ENCODE measurements at places on chromosomes 1 and 21.

- DNase-seq: no peak
Observed at GRCh38 chr1:44151332-44151731, 9.9 kb upstream of the KLF18 start.

GRCh38 chr1:15797614-15798390 lies 9.6 kb downstream of the UQCRHL start:
- DNase-seq: no peak

- no peak for DNase-seq
Observed at GRCh38 chr1:208038303-208038702, 127.4 kb upstream of the CD34 start.

DNA sequence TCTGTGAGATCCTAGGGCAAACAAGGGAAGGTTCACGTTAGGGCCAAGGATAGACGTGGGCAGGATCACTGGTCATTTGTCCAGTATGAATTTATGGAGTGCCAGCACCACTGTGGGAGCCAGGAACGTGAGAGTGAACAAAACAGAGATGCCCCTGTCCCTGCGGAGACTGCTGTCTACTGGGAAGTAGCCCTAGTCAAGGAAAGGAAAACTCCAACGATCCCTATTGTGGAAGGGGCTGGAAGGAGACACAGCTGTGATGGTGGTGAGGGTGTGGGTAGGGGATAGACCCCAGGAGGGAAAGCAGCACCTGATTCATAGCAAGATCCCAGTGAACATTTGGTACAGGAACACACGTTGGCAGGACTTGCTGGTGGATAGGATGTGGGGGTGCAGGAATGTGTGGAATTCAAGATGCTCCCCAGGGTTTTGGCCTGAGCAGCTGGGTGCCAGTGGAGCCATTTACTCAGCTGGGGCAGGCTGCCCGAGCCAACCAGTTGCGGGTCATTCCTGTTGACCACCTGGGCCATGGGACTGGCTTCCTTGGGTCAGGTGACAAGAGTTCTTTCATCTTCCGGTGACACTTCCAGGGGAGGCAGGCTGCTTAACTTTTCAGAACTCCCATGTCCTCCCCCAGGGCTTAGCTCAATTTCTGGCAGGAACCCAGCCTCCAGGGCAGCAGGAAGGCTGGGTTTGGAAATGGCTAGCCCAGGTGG lies 1.2 kb upstream of the ATP13A2 start:
- no peak for DNase-seq

- DNase-seq: no peak
Observed at GRCh38 chr1:226519716-226520598, 28.6 kb upstream of the STUM start.

GRCh38 chr1:192088496-192088895 lies 69.8 kb upstream of the RGS18 start:
- no peak for DNase-seq

- no peak for DNase-seq
Observed at GRCh38 chr1:69847670-69848069, 279.9 kb downstream of the LRRC7 start.

DNA sequence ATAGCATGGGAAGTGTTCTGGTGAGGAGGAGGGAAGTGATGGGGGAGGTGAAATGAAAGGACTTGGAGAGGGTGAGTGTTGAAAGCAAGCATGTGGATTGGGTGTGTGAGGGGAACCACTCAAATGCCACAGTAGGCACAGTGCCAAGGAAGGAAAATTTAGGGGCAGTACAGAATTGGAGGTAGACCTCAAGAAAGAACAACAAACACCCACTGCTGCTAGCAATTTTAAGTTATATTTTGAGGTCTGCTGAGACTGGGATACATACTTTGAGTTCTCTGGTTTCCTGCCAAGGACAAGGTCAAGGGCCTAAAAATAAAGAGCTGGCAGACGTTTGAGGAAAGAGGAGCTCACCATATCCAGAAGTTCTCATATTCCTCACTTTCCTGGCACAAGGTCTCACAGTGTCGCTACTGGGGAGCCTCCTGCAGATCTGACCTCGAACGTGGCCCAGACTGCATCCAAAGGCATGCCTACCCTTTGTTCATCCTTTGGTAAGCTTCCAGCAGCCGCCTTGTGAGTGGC lies 104.0 kb downstream of the BRINP2 start:
- no peak for DNase-seq

- DNase-seq: no peak
Observed at GRCh38 chr1:198749279-198749678, 110.4 kb downstream of the PTPRC start.

GRCh38 chr21:34924771-34925419 lies 124.2 kb downstream of the RUNX1 start:
- no peak for DNase-seq

DNA sequence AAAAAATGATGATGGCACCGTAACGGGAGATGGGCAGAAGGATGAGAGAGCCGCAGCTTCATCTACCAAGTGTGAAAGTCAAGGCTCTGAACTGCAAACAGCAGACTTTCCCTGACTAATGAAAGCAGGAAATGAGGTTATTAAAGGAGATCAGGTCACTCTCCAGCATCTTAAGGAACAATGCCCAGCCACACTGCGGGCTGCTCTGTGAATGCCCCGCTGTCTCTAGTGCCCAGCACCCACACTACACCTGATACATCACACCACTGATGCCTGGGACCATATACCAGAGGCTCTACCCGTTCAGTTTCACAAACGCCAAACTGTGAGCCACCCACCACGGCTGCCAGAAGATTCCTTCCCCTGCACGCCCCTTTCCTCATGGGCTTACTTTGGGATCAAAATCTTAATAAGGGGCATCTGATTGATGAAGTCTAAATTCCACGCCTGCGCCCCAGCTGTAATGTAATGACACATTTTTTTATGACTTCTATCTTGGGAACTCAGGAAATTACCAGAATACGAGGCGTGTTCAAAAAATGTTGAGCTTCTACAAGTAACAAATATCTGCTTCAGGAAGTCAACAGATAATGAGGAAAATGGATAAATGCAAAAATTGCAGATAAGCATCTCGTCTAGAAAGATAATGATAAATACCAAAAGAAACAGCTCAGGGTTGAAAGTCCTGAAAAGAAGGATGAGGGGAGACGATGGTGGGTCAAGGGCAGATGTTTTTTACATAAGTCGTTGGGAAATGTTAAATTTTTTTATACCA lies 72.0 kb downstream of the MIS18A start:
- no peak for DNase-seq

DNA sequence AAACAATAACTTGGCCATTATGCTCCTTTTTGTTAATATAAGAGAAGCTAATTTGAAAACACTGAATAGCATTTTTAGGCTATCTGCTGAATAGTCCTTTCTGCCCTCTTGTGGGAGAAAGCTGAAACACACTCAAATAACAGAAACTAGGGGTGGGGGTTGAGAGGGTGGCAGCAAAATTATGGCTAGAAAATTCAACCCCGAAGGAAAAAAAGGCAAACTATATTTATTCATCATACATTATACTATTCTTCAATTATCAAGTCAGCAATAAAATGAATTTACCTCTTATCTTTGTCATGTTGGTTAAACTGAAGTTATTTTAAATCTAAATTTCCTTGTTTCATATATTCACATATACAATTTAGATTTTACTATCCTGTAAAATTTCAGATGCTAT lies 255.9 kb downstream of the FAF1 start:
- DNase-seq: peak; percentile 6

DNA sequence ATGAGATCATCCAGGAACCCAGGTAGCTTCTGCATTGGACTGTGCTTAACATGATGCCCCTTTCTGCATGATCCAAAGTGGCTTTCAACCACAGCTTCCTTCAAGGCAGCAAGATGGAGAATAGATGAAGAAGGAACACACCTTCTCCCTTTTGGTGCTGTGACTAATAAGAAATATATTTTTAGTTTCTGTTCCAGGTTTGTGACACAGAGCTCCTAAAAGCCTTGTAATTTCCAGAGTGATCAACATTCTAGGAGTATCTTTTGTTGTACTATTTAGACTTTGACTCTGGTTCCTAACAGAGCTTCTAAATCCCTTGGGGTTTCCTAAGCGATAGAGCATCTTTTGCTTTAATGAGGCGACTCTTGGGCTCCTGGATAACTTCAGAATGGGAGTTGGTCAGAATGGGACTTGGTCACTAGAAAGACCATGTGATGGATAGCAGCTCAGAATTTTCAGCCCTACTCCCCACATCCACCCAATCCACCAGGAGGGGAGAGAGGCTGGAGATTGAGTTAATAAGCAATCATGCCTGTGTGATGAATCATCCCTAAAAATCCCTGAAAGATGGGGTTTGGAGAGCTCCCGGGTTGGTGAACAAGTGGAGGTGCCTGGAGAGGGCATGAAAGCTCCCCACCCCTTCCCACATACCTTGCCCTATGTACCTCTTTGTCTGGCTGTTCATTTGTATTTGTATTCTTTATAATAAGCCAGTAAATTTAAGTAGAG lies 134.8 kb downstream of the FGGY start:
- DNase-seq: no peak

DNA sequence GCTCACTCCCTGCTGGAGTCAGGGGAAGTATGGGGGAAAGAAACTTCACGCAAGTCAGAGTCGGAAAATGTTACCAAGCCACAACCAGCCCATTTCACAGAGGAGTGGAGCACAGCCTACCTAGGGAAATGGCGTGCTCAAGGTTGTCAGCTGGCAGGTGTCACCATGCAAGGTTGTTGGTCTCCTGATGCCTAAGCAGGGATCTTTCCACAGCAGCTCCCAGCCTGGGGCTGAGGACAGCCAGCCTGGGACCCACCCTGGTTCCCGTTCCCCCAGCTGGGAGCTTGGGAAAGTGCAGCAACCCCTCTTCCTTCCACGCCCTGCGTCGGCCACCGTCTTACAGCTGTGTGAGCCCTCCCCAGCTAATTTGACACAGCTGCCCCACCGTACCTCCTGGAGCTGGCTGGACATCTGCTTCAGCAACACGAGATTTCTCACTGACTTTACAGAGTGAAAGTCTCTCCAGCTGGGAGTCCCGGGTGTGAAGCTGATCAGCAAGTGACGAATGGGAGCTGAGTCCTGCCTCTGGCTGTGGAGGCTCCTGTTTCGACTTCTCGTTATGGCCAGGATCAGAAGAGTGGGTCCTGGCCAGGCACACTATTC lies 224.6 kb upstream of the RAB4A start:
- DNase-seq: no peak

GRCh38 chr1:151372058-151372934 lies at the start of gene SELENBP1:
Gene SELENBP1 (minus strand): TSS chr1:151372705. CDS start chr1:151372641, 64 bp downstream.
- DNase-seq: peak; percentile 48

DNA sequence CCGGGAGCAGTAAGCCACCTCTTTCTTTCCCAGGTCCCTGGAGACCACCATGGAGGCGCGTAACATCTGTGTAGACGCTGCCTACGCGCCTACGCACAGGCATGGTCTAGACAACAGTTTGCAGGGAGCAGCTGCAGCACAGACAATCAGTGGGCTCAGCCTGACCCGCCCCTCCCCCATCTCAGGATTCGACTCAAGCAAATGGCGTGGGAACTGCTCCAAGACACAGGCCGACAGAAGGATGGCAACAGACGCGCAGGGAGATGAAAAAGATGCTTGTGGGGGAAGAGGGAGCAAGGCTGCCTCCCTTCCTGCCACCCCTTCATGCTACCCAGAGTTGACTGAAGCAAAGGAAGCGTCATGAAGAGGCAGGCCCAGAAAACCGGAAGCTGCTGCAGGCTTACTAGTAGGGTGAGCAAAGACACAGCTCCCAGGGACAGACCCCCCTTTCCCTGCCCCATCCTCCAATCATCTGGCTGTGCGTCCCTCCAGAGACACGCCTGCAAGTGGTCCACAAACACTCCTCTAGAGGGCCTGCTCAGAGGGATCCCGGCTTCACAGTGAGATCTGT lies 19.5 kb downstream of the STK40 start:
- DNase-seq: peak; percentile 88

DNA sequence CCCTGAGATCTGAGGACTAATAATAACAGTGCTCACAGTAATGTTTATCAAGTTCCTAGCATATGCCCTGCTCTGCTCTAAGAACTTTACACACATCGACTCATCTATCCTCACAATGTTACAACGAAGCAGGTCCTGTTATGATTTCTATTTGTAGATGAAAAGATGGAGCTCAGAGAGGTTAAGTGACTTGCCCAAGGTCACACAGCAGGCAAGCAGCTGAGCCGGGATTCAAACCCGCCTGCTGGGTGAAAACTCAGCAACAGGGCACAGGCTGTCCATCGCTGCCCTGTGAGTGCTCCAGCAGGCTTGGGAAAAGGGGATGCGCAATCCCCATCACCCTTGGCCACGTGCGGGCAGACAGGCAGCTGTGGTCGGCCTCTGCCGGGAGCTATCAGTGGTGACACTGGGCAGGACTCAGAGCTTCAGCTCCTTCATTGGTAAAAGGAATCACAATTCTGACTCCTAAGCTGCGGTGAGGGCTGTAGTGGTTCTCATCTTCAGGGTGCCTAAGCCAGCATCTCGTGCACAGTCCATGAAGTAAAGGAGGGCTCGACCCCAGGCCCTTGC lies 173.3 kb upstream of the KLHDC7A start:
- no peak for DNase-seq

- DNase-seq: peak; percentile 62
Observed at GRCh38 chr1:110433803-110434202, 17.1 kb upstream of the PROK1 start.

GRCh38 chr1:82388679-82389078 lies 587.9 kb downstream of the ADGRL2 start:
- peak; percentile 10 for DNase-seq

DNA sequence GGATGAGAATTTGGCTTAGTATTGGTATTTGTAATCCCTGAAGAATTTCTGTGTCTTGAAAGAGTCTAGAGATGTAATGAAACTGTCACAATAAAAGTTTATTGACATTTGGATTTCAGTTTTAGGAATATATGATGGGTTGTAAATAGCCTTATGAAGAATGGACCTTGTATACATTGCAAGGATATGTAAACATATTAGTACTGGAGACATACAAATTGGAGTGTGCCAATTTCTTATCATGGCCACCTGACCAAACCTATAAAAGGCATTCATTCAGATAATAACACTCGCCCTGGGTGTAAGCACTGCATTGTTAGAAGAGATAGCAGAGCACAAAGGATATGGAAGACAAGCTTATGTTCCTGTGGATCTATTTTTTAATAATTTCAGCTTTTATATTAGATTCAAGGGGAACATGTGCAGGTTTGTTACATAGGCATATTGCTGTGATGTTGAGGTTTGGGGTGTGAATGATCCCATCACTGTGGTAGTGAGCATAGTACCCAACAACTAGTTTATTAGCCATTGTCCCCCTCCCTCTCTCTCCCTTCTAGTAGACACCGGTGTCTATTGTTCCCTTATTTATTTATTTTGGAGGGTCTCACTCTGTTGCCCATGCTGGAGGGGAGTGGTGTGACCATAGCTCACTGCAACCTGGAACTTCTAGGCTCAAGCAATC lies 8.6 kb downstream of the S1PR1 start:
- DNase-seq: no peak

DNA sequence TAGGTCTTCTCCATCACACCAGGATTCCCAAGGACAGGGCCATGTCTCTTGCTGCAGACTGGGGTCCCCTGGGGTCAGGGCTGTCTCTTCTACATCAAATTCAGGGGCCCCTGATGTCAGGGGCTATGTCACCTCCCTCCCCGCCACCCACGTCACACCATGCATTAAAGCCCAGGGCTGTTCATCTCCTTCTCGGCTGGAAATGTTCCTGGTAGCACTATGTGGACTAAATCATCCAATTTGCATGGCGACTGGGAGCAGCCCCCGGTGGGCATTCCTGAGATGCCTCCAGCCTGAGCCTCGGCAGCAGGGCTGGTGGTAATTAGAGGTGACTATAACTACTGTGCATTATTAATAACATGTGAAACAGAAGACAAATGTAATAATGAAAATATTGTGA lies 151.7 kb upstream of the HMGB4 start:
- no peak for DNase-seq

Measured in BE2C (cell line).